Stimulated activated CD4-positive, alpha-beta T cell treated with anti-CD3 and anti-CD28 coated beads, Interleukin-4, amount 100 ng/mL, for 4 hours (primary cell): ENCODE measurements at places on chromosomes 5 and 9.

GRCh38 chr5:64876203-64876602, 107.5 kb downstream of the CWC27 start:
- no peak for DNase-seq

DNA sequence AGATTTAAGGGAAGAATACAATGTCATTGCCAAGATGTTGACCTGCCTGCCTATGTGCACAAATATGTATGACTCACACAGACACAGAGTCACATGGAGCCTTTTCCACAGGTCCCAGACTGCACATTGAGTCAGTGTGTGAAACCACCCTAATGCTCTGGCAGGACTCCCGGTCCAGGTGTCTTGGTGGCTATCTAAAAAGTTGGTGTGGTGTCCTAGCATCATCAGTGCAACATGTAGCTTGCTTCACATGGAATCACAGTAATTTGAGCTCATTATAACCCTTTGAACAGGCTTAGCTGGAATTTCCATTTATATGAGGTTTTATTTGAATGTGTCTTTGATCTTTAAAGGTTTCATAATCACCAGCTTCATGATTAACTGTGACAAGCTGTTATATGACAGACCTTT, 10.7 kb downstream of the IFNA5 start:
- DNase-seq = no peak

GRCh38 chr5:66340786-66341185, 196.7 kb downstream of the SREK1 start:
- no peak for DNase-seq

DNA sequence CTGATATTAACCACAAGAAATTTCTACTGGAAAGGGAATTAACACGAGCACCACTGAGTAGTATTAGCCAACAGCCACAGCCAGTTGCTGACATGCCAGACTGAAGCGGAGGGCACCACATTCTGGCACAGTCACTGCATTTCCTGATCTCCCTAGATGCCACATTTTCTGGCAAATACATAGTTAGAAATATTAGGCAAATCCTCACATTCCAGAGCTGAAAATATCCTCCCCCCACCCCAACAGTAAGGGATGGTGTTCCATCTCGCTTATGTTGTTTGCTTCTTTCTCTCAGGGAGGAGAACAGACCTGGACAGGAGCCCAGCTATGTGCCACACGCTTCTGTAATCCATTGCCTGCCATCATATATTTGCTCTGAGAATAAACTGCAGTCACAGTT, 32.8 kb upstream of the MCTP1 start:
- DNase-seq = no peak

- no peak for DNase-seq
These were observed 6.6 kb downstream of the ANKDD1B start for GRCh38 chr5:75617736-75618352.

- no peak for DNase-seq
These were observed 19.5 kb downstream of the MORN5 start for GRCh38 chr9:122179054-122179689.

GRCh38 chr9:1879501-1879900, 135.6 kb upstream of the SMARCA2 start:
- DNase-seq = no peak

GRCh38 chr5:147450606-147451005, 59.3 kb downstream of the DPYSL3 start:
- no peak for DNase-seq

- DNase-seq = no peak
These were observed 729 bp upstream of the TNPO1 start for GRCh38 chr5:72815580-72816283.

GRCh38 chr9:31590091-31590490, 794.4 kb upstream of the ACO1 start:
- DNase-seq = no peak

DNA sequence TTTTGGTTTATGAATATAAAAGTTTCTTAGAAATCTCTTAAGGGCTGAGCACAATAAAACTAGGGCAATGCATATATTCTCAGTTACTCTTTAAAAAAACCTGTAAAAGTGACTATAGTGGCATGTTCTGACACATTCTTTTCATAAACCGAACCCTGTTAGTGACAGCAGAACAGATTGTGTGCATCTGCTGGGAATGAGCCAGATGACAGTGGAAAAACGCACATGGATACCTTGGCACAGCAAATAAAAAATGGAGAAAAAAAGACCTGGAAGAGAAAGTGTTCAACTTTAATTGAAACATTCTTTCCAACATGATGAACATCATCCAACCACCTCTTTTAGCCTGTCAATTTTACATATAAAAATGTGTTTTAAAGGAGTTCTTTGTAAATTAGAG, 12.7 kb downstream of the MEF2C start:
- DNase-seq = no peak

DNA sequence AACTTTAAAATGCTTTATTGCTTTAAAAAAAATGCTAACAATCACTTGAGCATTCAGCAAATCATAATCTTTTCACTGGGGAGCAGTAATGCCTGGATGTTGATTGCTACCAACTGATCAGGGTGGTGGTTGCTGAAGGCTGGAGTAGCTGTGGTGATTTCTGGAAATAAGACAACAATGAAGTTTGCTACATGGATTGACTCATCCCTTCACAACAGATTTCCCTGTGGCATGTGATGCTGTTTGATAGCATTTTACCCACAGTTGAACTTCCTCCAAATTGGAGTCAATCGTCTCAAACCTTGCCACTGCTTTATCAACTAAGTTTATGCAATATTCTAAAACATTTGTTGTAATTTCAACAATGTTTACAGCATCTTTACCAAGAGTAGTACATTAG, 83.3 kb downstream of the MLLT3 start:
- DNase-seq = no peak

- DNase-seq = no peak
These were observed 830 bp downstream of the PRRC1 start for GRCh38 chr5:127518319-127518621.

GRCh38 chr9:88435336-88435735, 47.1 kb downstream of the SPIN1 start:
- DNase-seq = no peak

- no peak for DNase-seq
These were observed 123.3 kb upstream of the SLC12A2 start for GRCh38 chr5:127960270-127960691.

- no peak for DNase-seq
These were observed 102.0 kb downstream of the ZNF462 start for GRCh38 chr9:106964822-106965525.
